ENCODE measurements at places on chromosomes 3 and 15. TPM values are rescaled to one million over a fixed set of nuclear protein-coding genes. Genes with fewer than 3 reads are reported as not detected.

GRCh38 chr15:33215941-33216872 lies 21.7 kb upstream of the FMN1 start:
- DNase-seq = no peak

DNA sequence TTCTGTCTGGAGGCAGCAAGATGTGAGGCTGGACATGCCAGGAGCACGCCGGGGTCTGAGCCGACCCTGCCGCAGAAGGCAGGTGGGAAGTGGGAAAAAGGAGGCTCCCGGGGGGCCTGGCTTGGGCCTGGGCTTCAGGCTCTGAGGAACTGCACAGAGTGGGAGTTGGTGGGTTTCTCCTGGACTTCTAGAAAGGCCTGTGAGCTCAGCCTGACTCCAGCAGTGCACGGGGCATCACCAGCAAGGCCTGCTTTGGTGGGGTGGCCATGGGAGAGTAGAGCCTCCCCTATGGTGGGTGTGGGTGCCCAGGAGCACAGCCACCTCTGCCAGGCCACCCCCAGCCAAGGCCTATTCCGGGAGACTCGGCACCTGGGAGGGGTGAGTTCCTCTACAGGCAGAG lies 18.1 kb upstream of the SLC41A3 start:
- DNase-seq = no peak

The USP8 gene
- polyA plus RNA-seq = 50.8 TPM

DNA sequence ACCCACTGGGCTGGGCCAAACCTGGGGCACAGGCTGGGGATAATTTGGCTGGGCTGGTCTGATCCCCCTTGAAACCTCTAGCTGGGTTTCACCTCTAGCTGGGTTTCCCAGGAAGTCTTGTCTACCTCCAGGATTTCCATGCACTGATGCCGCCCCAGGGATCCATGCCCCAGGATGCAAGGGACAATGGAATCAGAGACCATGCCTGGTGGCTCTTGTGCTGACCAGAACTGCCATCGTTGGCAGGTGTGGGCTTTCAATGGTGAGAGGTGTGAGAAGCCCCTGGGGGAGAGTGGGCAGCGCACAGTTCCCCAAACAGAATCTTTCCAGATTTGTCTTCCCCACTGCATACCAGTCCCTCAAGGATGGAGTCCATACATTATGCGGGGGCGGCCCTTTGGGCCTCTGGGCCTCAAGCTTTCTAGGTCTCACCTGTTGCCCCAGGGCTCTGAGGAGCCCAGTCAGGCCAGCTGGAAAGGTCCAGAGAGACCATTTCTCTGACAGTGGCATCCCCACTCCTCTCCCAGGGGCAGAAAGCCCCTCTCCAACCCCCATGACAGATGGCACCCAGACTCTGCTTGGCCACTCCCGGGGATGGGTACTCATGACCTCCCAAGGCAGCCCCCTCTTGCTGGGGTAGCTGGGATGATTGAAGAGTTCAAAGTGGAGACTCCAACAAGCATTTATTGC lies 35.4 kb downstream of the EPHB3 start:
- DNase-seq = no peak

GRCh38 chr15:63122002-63122875 lies 578 bp downstream of the LACTB start:
- DNase-seq = no peak

- no peak for DNase-seq
These were observed 18.3 kb upstream of the MYH15 start for GRCh38 chr3:108528459-108529252.

The CCR3 gene
- not detected for polyA plus RNA-seq

The TGM5 gene
- polyA plus RNA-seq = not detected

GRCh38 chr15:47908950-47909670 lies 191.8 kb downstream of the SEMA6D start:
- no peak for DNase-seq

DNA sequence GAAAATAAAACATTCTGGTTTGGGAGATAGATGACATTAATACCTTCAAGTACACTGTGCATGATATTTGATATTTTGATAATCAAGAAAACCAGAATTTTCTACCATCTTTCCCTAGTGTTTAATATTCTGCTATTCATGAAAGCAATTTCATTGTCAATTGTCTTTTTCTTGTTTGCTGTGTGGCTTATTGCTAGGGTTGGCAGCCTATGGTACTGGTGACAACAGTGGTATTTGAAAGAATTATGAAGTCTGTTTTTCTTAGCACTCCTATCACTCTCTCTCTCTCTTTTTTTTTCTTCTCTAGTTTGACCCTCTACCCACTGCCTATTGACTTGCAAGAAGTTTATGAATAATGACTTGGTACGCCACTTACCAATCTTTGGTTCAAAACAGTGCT lies 15.4 kb downstream of the RNF13 start:
- no peak for DNase-seq

DNA sequence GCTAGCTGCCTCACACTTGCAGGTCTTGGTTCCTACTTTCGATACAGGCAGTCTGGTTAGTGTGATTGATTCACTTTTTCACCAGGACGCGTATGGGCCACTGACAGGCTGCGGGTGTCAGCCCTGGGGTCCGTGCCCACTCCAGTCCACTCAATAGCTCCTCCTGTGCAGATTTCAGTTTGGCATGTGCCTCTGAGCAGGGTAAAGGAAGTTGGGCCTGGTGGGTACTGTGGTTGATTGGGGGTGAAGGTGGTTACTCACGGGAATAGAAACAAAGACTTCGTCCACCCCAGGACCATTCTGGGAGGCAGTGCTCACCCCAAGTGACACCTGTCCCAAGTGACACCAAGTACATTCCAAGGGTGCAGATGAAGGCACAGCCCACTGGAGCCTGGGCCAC lies 62.3 kb downstream of the EPHB1 start:
- DNase-seq = no peak

GRCh38 chr3:53941184-53941583 lies 49.5 kb upstream of the SELENOK start:
- no peak for DNase-seq

- no peak for DNase-seq
These were observed 85.0 kb upstream of the PLXNA1 start for GRCh38 chr3:126897943-126898342.

GRCh38 chr3:114356066-114356465 lies 62.2 kb downstream of the TIGIT start:
- no peak for DNase-seq

DNA sequence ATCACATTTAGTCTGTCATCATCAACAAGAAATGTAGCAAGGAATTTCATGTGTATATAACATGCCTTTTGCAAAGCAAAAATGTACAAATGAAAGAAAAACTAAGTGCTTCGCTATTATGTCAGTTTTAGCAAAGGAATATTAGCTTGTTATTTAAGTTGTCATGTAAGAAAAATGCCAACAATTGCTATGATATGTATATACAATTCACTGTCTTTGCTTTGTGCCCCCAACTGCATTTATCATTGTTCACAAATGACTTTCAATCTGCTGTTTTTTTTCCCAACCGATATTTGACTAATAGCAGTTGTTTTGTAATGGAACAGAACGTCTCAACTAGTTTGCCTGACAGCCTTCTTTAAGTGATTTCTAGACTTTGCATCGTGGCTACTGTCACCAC lies 207.1 kb downstream of the ROBO1 start:
- DNase-seq = no peak

GRCh38 chr3:38836561-38836960 lies 20.5 kb upstream of the SCN10A start:
- DNase-seq = no peak

The HES1 gene
- 76.1 TPM for polyA plus RNA-seq

The KLHL25 gene
- 13.2 TPM for polyA plus RNA-seq

- no peak for DNase-seq
These were observed 146.0 kb upstream of the TNIK start for GRCh38 chr3:171606151-171606751.

DNA sequence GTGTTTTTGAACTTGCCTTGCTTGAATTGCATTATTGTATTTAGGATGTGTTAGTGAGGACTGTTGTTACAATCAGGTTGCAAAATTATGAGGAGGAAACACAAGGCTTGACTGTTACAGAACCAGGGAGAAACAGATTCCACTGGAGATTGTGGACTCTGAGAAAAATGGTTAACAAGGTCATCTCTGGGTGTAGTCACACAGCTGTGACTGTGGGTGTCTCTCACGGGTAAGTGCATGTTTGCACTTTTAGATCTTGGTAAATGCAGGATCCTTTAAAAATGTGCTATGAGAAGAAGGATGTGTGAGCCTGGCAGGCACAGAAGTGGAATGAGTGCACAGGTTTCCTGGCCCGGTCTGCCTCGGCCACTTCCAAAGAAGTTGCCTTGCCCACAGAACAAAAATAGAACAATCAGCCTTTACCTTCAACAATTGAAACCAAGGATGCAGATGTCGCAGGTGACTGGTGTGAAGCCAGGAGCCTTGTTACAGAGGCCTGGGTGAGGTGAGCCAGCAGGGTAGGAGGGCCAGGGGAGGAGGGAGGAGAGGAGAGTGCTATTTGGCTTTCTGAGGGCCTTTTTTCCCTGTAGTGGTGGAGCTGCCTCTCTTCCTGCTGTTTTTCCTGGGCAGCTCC lies 68.0 kb downstream of the ABHD5 start:
- no peak for DNase-seq

DNA sequence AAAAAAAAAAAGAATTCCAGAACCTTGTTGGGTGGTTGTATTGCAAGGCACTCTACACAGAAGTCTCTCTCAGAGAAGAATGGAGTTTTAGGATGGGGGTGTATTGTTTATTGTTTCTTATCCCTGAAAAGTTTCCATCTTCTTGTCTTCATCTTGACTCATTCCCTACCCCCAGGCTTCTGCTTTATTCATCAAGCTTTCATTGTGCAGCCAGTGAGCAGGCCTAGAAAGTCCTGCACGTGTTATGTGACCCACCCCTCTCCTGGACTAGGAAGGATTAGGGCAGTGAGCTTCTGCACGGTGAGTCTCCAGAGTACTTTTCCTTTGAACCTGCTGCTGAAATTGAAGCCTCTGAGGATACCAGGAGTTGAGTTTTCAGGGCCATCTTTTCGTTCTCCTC lies 150.9 kb upstream of the IL12A start:
- DNase-seq = no peak

- no peak for DNase-seq
These were observed 31.0 kb upstream of the PTPRG start for GRCh38 chr3:61530355-61530754.

GRCh38 chr3:74559261-74559660 lies 55.2 kb downstream of the CNTN3 start:
- no peak for DNase-seq

DNA sequence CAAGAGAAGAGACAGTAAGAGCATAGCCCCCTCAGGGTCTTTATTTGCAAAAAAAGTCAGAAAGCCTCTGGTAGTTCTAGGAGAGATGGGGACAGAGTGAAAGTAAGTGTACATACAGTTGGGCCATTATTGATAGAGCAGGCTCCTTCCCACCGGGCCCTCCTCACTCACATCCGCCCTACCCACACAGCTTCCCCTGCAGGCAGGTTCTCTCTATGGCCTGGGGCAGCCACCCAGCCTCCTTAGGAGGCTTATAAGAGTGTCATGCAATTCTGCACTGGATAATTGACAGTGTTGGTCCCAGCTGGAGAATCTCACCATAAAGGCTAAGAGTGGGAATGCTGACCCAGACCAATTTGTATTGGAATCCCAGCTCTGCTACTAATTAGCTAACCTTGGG lies 49.5 kb downstream of the SLC30A4 start:
- DNase-seq = no peak

The CAMK1 gene
- polyA plus RNA-seq = 22.6 TPM

DNA sequence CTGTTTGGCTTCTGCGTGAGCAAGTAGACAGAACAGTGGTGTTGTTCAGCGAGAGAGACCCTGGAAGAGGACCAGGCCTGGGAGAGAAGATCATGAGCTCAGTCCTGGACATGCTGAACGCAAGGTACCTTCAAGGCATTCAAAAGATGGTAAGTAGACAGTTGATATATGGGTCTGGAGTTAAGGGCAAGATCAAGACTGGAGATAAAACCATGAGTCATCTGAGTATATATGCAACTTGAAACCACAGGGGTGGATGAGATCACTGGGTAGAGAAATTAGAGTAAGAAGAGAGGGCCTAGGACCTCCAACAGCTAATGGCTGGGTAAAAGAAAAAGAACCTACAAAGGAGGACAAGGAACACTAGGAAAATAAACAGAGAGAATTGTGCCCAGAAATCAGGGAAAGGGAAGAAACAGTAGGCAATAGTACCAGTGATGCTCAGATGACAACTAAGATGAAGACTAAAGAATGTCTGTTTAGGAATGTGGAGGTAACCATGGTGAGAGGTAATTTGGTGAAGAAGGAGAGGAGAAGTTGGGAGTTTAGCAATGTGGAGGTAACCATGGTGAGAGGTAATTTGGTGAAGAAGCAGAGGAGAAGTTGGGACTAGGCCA lies 343.2 kb upstream of the ADAMTS9 start:
- DNase-seq = no peak

The TBC1D2B gene
- polyA plus RNA-seq = 30.5 TPM

GRCh38 chr3:117193390-117193789 lies 483.8 kb downstream of the TUSC7 start:
- no peak for DNase-seq

DNA sequence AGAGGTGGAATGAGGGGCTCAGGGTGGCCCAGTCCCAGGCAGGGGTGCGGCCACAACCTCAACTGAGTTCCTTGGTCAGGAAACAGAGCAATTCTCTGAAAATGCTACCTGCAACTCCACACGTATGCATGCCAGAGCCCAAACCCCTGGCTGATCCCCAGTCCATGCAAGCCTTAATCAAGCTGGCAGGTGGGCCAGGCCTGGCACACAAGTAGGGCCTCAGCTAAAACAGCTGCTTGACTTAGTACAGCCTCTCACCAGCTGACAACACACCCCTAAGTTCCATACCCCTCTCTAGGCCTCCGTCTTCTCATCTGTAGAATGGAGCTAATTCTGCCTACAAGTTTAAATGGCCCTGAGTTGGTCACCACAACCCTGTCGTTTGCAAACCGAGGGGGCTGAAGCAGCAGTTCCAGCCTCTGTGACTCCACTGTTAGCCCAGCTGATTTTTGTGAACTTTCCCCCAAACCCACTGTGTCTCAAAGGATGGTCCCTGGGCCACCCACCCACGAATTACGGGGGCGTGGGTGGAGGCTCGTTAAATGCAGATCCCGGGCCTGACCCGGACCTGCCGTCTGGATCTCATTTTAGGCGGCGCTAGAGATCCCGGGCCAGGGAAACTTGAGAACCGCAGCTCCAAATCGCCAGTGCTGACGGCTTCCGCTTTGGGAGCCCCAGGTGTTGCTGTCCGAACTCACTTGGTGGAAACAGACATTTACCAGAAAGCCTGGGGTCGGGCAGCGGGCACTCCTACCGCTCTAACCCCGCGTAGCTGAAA lies 927 bp downstream of the CHDH start:
- DNase-seq = peak; percentile 26

The RFT1 gene
- 26.1 TPM for polyA plus RNA-seq

- DNase-seq = no peak
These were observed 418.6 kb downstream of the TUSC7 start for GRCh38 chr3:117128133-117128532.

Measured in renal cortex interstitium (tissue), 15 donors.